ENCODE measurements at places on chromosomes 5 and 9.

DNA sequence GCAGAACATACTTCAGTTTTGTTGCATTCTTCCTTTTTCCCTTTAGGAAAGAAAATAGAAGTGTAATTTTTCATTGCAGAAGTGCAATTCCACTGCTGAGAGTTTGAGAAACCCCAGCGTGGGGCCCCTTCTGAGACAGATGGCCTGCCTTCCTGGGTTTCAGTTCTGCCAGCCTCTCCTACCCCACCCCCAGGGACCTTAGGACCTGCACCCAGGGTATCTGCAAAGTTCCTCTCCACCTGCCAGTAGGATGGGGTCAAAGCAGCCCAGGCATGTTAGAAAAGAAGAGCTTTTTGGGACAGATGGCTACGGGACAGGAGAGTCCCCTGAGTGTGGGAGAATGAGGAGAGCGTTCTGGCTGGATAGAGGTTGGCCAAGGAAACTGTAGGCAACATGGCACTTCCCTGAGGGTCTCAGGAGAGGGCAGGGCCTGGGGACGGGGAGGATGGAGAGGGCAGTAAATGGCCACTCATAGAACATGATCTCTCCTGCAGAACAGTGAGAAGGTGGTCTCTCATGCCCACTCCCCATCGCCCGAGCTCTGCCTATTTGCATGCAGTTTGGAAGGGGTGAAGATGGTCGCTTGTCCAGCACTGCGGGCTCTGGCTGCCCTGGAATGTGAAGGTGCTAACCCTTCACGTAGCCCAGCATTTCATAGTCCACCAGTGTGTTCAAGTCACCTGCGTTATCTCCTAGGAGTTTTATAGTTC is at the start of gene TIFAB:
TIFAB (minus strand) TSS at position 31 of the 710 bp plus-strand sequence. CDS start 2,412 bp downstream, outside the sequence.
- DNase-seq = no peak

GRCh38 chr5:155699385-155699784 is 627.6 kb upstream of the SGCD start:
- DNase-seq = no peak

DNA sequence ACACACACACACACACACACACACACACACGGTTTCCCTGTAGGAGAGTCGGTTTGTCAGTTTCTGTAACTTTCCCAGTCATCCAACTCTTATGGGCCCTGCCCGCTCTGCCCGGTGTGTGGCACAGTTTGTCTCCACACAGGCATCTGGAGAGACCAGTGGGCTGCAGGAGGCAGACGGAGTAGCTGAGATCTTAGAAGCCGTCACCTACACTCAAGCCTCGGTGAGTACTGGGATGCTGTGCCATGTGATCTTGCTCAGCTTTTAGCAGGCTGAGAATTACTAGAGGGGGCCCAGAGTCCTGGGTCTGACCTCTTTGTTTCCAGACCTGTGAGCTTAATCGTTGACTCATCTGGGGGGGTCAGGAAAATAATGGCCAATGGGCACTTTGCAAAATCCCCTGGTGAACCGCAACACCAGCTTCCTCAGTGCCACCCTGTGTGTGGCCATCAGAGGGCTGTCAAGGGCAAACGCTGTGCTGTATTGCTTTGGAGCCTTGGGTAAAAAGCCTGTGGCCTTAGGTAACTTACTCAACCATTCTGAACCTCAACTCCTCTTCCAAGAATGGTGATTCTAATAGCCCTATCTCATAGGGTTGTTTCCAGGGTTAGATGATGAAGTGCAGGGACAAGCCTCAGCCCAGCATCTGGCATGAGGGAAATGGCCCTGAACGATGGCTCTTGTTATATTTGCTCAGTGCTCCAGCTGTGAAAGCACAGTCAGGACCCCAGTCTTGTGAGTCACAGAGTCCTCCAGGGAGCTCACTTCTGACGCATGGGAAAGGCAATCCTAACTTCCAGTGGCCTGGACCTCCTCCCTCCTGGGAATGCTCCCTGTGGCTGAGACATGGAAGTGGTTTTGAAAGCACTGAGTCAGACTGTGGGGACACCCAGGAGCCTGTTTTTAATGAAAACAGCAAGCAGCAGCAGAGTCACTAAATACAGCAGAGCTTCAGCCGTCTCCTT is 45.6 kb downstream of the COL15A1 start:
- no peak for DNase-seq

GRCh38 chr5:149379177-149379761 is at the start of gene IL17B:
Gene IL17B (minus strand): TSS chr5:149379292. CDS start chr5:149379225, 67 bp downstream.
- no peak for DNase-seq

- no peak for DNase-seq
These were observed 38.9 kb upstream of the IFNK start for GRCh38 chr9:27485158-27485557.

GRCh38 chr9:77005216-77005615 is 14.2 kb upstream of the FOXB2 start:
- peak; percentile 13 for DNase-seq

DNA sequence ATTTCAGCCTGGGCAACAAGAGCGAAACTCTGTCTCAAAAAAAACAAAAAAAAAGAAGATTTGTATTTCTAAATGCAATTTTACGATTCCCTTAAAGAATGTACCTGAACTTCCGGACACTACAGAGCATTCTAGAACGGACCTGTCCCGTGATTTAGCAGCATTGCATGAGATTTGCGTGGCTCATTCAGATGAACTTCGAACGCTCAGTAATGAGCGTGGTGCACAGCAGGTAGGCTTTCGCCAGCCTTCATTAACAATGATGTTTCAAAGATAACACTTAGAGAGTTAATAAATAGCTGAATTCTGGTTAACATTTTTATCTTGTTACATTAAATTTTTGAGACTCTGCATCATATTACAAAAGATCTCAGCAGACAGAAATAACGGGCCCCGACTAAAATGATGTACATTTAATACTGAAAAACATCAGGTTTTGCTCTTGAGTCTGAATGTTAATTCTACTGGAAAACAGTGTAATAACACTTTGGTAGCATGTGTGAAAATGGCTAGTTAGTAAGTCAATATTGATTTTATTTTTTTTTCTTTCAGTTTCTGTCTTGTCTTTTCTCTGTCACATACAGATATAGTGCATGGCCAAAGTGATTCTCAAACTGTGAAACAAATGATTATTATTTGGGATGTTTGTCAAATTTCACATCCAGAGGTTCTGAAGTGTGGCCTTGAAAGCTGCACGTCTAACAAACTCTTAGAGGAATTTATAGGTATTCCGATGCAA is 23.3 kb downstream of the CCNH start:
- no peak for DNase-seq

GRCh38 chr9:12776513-12777055 is 1.8 kb downstream of the LURAP1L start:
- DNase-seq = no peak

DNA sequence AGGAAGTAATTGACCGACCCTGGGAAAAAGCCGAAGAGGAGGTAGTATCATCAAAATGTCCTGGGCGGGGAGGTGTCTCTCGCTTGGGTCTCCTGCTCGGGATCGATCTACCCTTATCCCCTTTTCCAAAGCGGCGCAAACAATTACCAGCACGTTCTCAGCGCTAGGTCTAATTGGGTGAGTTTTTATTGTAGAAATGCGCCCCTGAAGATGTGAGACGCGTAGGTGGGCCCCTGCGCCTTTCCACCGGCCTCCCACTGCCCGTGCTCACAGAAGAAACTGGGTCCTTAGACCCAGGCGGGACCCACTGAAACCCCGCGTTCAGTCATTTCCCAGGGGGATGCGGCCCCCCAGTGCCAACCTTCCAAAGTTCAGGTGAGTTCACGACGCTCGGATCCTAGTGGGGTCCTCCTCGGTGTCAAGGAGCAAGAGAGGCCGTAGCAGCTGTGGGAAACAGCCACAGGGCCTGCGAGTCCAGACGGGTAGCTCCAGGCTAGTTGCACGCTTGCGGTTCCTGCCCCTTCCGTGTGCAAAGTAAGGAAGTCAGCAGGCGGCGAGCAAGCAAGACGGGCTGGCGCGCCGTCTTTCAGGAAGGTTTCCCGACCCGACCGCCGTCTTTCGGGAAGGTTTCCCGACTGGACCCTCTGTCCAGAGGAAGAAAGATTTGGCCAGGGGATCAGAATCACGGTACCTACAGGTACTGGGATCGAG is 1.5 kb downstream of the SMIM32 start:
- DNase-seq = no peak

- no peak for DNase-seq
These were observed 115.4 kb upstream of the PPP2R2B start for GRCh38 chr5:146993876-146994530.

- DNase-seq = no peak
These were observed 309.7 kb downstream of the TLE1 start for GRCh38 chr9:81379655-81380054.

- DNase-seq = no peak
These were observed 1.4 kb downstream of the ZMYND19 start for GRCh38 chr9:137588891-137589290.

DNA sequence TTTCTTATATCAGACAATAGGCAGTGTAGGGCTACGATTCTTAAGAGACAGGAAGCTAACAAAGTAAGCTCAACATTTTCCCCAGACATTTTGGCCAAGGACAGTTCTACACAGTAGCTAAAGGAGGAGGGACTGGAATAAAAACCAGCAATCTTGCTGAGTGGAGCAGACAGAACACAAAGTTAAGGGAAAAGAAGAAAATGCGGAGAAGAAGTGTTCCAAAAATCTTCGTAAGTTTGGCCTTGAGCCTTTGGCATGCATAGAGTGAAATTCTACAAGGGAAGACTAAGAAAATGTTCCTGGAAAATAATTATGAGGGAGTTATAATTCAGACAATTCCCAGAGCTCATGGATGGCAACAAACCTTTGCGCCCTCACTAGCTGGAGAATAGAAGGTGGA is 748.0 kb upstream of the CTNND2 start:
- DNase-seq = no peak

DNA sequence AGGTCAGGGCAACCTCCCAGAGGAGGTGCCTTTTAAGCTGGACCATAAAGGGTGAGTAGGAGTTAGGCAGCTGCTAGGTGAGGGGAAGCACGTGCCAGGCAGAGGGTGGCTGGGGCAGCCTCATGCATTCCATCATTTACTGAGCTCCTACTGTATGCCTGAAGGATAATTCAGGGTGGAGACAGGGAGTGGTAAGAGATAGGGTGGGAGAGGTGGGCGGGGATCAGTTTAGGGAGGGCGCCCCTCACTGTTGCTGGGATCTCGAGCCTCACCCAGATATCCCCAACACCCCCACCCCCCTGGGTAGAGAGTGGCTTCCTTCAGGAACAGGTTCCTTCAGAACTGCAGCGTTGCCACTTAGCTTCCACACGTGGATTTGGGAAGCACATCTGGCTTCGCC is 74.5 kb upstream of the ASS1 start:
- DNase-seq = no peak

DNA sequence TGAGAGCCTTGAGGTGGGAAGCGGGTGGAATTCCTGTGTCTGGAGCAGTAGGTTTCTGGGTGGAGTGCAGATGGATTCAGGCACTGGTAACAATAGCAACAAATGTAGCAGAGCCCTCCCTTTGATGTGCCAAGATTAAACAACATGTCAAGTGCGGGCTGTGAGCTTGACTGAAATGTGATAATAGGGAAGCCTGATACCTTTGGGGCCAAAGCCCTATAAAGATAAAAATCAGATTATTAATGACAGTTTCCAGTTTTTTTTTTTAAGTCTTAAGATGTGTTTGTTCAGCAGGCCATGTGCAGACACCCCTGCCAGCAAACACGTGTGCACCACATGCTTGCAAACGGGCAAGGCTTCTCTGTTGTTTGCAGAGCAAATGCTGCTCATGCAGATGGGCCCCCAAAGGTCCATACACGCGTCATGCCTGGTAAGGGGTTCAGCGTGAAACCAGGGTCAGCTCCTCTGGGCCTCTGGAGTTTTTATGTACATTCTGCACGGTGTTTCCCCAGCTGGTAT is 193.2 kb downstream of the GADD45G start:
- DNase-seq = no peak

DNA sequence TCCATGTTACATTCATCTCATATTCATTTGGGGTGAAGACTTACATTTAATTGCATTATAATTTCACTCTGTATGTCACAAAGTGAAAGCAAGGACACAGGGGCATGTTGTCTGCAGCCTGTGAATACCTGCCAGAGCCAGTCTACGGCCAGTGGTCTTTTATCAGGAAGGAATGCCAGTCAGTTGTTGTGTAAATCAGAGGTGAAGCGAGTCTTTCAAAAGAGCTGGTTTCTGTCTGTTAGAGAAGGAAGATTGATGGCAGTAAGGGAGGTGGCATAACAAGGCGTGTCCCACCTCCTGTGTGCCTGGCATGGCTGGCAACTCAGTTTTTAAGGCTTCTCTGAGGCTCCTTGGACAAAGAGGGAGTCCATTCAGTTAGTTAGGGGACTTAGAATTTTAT is 18.1 kb upstream of the SYK start:
- no peak for DNase-seq

GRCh38 chr5:90861843-90862586 is 303.4 kb downstream of the ADGRV1 start:
- DNase-seq = no peak

DNA sequence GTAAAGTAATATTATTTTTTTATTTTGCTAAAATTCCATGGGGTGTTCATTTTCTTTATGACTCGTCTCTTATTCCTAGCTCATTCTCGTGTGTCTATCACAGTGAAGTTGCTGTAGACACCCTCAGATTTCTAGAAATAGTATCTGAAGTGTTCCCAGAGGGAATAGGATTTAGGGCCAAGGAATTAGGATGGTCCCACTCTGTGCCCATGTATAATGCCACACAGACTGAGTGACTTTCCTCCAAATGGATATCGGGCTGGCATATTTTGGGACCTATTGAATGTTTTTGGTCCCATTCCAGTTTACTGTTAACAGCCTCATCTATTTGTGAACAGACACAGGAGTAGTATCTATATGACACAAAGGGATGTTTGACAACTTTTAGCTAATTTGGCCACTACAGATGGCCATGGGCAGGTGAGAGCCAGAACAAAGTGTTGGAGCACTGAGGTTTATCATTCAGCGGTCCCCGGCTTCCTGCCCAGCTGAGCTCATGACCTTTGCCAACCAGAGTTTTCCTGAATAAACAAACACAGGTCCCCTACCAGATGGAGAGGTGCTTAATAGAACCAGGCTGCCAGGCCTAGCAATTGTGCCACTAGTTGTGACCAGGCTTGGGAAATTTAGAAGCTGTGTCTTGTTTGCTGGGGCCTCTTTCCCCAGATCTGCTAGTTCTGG is 46.9 kb downstream of the MAP1B start:
- DNase-seq = peak; percentile 44

DNA sequence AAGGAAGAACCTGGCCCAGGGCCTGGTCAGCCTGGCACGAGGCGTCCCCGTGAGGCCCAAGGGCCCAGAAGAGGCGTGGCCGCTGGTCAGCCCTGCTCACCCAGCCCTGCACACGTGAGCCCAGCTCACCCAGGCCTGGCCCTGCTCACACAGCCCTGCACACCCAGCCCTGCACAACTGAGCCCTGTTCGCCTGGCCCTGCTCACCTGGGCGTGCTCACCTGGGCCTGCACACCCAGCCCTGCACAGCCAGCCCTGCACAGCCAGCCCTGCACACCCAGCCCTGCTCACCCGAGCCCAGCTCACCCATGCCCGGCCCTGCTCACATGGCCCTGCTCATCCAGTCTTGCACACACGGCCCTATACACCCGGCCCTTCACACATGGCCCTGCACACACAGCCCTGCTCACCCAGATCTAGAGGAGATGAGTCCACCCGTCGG is 2.1 kb downstream of the ZDHHC11 start:
- DNase-seq = no peak

GRCh38 chr9:126160854-126161329 is 165.7 kb upstream of the MVB12B start:
- no peak for DNase-seq

Measured in pulmonary artery endothelial cell (primary cell).